ENCODE measurements at places on chromosomes 3 and 15. TPM values are rescaled to one million over a fixed set of nuclear protein-coding genes. Genes with fewer than 3 reads are reported as not detected.

Gene HERC2
- 69.3 TPM for total RNA-seq

Gene GOLGA6L2
- total RNA-seq, result not detected

Gene GOLGA6A
- total RNA-seq, result not detected

Gene FGF7
- total RNA-seq, result not detected

Gene C3orf85
- not detected for total RNA-seq

GRCh38 chr3:46399557-46399956 lies 7.3 kb downstream of the CCR5AS start:
- no peak for DNase-seq

GRCh38 chr3:155088706-155089345 lies 8.7 kb downstream of the MME start:
- DNase-seq, result peak; percentile 11

GRCh38 chr3:182460303-182460702 lies 333.0 kb upstream of the ATP11B start:
- DNase-seq, result no peak

GRCh38 chr15:65323071-65323511 lies 18.6 kb downstream of the RNU5B-1 start:
- no peak for DNase-seq
